CD4-positive, alpha-beta T cell treated with Interleukin-15 for 4 hours (primary cell): ENCODE measurements at places on chromosomes 1 and 21.
A peak's percentile ranks its signal among the peaks of the same experiment; 100 is the strongest.

DNA sequence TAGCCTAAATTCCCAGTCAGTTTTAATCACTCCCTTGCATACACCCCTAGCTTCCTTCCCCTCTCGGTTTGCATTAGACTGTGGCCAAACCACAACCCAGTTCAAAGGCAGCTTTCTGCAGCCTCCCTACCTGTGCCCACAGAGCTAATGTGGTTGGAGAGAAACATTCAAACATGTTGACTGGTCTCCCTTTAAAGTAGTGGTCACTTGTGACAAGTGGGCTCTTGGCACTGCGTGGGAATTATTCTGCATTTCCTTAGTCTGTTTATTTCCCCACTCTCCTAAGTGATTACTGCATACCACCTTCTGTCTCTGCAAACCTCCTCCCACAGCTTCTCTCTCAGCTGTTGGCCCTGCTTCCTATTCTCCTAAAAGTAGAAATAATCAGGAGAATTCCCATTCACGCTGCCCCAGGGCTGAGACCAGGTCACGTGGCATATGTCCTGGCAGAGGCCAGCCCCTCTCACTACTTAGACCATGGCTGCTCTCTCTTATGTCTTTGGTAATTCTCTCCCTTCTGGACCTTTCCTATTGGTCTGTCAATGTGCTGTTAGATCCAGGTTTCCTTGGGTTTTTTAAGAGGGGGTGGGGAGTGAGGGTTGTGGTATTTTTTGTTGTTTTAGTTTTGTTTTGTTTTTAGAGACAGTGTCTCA, 38.4 kb upstream of the CD101 start:
- DNase-seq = peak; percentile 7

DNA sequence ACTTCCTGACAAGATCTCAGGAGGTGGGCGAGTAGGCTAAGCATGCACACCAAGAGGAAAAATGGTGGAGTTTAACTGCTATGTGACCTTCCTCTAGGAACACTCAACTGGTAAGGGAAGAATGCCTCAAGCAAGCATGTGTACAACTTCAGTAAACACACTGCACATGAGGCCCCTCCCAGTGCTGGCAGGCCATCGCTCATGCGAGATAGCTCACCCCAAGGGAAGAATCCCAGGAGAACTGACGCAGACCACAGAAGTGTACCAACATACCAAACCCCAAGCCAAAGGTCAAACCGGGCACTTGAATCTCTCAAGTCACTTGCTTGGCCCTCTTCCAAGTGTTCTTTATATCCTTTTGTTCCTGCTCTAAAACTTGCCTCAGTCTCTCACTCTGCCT, 40.5 kb upstream of the GALNT2 start:
- DNase-seq = no peak

GRCh38 chr1:201766131-201766866, 62.7 kb upstream of the IPO9 start:
- DNase-seq = no peak

DNA sequence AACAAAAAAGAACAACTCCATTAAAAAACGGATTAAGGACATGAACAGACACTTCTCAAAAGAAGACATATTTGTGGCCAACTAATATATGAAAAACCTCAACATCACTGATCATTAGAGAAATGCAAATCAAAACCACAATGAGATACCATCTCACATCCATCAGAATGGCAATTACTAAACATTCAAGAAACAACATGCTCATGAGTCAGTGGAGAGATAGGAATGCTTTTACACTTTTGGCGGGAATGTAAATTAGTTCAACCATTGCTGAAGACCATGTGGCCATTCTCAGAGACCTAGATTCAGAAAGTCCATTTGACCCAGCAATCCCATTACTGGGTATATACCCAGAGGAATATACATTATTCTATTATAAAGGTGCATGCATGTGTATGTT, 1442.6 kb upstream of the B3GALT2 start:
- no peak for DNase-seq

DNA sequence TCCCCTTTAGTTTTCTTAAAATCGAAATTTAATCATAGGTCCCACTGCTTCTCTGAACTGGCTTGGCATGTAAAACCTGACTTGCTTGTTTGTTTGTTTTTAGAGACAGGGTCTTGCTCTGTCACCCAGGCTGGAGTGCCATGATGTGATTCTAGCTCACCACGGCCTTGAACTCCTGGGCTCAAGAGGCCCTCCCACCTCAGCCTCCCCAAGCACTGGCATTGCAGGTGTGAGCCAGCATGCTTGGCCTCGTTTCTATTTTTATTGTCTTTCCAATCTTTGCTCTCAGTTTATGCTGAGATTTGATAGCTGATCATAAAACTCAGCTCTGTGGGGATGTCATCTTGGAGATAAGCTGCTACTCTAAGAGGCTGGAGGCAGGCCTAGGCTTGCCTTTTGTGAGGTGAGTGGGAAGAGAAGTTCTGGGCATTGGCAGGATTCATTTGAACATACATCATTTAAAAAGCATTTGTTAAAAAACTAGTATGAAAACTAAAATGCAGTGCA, 51.5 kb upstream of the GCLM start:
- no peak for DNase-seq

GRCh38 chr1:24704411-24705259, 40.6 kb upstream of the CLIC4 start:
- DNase-seq = no peak

- DNase-seq = peak; percentile 33
Observed at GRCh38 chr21:43884012-43884860, 19.2 kb downstream of the AGPAT3 start.

GRCh38 chr1:84598846-84599741, 24.9 kb upstream of the CTBS start:
- no peak for DNase-seq

GRCh38 chr1:155909894-155910293, 1.3 kb downstream of the RIT1 start:
- DNase-seq = peak; percentile 31

DNA sequence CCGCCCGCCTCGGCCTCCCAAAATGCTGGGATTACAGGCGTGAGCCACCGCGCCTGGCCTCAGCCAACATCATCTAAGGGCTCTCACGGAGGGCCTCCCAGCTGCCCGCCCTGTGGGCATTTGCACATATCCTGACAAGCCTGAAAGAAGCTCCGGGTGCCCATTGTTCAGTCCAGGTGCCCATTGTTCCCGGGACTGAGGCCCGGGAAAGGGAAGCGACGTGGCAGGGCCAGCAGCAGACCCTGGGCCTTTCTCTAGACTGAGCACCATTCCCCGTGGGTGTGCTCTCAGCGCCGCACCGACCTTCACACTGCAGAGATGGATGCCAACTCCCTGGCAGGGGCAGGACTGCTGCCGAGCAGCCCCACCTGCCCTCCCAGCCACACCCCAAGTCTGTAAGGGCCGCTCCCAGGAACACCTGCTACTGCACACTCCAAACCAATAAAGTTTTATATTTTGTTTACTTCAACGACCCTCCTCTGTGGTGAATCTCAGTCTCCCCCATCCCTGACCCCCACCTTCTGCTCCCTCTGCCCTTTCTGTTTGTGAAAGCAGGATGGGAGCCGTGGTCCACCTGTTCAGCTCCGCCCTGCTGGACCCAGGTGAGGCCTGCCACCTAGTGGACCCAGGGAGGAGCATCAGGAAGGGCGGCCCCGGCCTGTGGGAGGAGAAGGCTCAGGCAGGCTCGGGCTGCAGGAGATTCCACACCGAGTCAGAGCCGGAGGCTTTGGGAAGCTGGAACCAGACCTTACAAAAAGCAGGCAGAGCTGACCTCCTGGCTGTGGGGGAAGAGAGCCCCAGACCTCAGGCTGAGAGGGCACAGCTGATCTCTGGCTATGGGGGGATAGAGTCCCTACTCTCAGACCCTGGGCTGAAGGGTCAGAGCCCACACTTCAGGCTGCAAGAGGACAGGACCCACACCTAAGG, 1.1 kb upstream of the TMEM82 start:
- peak; percentile 59 for DNase-seq

GRCh38 chr1:5915587-5916571, 76.3 kb downstream of the NPHP4 start:
- peak; percentile 34 for DNase-seq

DNA sequence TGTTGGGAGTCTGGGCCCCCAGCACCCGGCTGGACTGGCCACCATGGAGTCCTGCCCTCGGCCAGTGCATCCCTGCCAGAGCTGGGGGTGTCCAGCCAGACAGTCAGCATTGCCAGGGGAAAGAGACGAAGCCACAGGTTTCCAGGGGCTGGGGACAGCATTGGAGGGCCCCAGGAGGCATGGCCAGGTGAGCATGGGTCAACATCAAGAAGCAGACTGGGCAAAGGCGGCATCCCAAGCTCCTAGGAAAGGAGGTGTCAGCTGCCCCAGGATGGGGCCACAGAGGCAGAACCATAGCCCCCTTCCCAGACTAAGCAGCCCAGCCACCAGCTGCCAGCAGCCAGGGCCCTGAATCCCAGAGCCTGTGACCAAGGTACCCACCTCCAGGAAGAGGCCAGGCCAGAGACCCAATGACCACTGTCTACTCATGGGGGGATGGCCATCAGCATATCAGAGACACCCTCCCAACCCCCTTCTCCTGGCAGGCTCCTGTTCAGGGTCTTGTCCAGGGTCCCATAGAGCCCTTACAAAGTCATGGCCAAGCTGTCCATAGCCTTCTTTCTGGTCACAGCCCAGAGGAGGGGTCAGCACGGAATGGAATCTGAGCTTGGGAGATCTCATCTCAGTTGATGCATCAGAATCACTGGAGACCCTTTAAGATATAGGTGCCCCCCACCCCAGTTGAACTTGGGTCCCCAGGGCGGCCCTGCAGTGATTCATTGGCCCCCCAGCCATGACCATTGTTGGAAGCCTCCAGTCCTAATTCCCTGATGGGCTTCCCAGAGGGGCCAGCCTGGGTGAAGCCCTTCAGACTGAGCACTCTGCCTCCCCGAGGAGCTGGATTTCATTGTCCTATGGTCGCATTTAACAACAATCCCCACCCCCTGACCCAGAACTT, 32.5 kb downstream of the WNT3A start:
- no peak for DNase-seq

DNA sequence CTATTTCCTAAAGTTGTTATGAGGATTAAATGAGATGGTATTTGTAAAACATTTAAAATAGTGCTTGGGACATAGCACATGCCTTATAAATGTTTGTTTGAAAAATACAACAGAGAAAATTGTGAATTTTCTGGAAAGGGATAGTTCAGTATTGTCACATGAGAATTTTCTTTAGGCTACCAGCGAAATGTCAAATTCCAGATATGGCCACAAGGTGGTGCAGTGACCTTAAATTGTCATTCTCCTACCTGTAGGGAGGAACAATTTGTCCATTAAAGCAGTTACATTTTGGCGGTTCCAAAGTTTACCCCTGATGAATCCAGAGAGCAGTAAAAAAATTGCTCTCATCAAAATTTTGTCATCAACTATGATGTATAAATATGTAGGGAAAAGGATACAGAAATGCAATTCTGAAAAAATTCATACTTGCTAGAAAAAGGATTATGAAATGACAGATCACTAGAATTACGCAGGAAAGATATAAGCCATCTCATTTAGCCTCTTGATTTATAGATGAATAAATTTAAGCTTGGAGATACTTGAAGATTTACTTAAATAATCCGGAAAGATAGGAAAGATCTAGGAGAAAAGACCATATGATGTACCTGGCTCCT, 50.2 kb upstream of the TSHB start:
- peak; percentile 73 for DNase-seq

- no peak for DNase-seq
Observed at GRCh38 chr1:206828765-206829164, 36.7 kb upstream of the IL20 start.

DNA sequence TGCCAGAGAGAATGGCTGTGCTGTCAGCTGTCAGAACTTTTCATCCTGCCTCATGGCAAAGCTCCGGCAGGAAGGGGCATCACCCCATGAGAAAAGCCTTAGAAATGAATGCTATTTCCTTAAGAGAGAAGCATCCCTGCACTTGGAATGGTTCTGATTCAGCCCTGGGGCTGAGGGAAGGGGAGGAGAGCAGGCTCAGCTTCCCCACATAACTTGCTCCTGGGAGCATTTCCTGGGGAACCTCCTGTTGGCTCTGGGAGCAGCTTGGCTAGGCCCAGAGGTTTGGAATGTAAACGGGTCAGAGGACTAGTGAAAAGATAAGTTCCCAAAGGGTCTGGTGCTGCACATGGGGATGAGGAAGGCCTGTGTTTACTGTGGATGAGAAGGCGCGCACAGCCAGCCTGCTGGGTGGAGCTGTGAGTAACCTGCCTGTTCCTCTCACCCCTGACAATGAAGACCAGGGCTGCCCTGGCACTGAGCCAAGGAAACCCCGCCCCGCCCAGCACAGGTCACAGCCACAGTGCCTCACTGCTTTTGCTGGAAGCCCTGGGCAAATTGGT, 5.0 kb downstream of the PRELP start:
- DNase-seq = peak; percentile 64

- DNase-seq = no peak
Observed at GRCh38 chr1:178344513-178345091, 152.2 kb downstream of the CLEC20A start.

GRCh38 chr1:150233359-150234308, 2.3 kb downstream of the ANP32E start:
- peak; percentile 15 for DNase-seq

- DNase-seq = no peak
Observed at GRCh38 chr1:151980287-151981177, 13.1 kb downstream of the S100A10 start.
